Chondrocyte (in vitro differentiated cells): ENCODE measurements at places on chromosomes 2 and 18. TPM values are rescaled to one million over a fixed set of nuclear protein-coding genes. Genes with fewer than 3 reads are reported as not detected.

- no peak for DNase-seq
Observed at GRCh38 chr18:37985126-37985525, 419.5 kb upstream of the CELF4 start.

DNA sequence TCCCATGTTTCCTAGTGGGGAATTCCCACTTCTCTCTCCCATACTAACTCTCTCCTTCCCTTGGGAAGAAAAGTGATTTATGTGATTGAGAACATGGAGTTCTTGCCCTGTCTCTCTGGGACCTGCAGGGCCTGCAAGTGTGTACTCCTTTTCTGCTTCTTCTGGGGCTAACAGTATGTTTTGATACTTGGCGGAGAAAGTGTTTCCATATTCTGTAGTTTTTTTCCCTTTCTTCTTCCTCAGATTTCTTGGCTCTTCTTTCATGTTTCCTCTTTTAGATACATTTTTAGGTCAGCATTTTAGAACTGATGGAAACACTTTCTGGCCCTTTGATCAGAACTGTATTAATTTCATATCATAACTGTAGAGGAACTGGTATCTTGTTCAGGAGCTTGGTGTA lies 352.2 kb downstream of the DLGAP1 start:
- DNase-seq, result no peak

GRCh38 chr2:177694348-177694747 lies 301.8 kb downstream of the AGPS start:
- DNase-seq, result no peak

DNA sequence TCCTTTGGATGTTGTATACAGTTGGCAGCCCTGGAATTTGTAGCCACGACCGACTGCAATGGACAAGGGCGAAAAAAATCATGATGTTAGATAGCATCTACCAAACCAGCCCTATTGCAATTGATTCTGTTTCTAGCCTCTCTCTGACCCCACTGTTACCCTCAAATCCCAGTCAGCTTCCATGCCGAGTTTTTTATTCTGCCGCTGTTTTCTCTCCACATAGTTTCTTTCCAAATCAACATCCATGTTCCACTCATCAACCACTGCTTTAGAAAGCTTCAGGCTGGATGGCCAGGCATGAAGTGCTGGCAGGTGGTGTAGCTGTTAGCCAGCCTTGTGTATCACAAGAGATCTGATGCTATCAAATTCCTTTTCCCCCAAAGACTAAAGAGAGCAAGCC lies 272.8 kb downstream of the FIGN start:
- DNase-seq, result no peak

- DNase-seq, result no peak
Observed at GRCh38 chr2:128753321-128753720, 434.7 kb upstream of the HS6ST1 start.

DNA sequence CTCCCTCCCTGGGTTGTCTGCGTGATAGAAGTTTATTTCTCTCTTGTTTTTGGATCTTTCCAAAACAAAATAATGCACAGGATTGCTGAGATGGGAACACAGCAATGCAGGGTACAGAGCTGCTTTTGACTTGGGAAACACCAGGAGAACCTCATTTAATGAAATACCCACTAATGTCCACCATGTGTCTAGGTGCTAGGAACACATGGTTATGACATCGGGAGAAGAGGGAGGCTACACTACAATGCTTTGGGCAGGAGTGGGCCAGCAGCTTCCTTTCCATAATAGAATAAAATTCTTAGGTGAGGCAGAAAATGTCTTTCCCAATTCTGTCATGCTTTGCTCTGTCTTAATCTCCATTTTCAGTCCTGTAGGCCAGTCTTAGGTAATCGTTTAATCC lies 29.2 kb upstream of the KCNF1 start:
- no peak for DNase-seq

- DNase-seq, result no peak
Observed at GRCh38 chr18:52140986-52141385, 199.0 kb upstream of the DCC start.

- DNase-seq, result no peak
Observed at GRCh38 chr2:241094172-241094571, 7.9 kb downstream of the MTERF4 start.

DNA sequence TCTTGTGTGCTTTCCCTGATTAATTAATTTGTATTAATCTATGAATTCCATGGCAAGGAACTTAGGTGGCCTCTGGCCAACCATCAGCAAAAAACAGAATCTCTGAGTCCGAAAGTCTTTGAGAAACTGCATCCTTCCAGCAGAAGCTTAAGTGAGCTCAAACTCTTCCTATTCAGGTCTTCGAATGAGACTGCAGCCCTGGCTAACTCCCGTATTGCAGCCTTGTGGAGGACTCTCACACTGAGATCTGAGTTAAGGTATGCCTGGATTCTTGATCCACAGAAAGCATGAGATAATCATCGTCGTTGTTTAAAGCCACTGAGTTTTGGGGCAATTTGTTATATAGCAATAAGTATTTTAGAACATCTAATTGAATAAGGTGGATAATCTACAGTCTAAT lies 1143.9 kb upstream of the NXPH2 start:
- DNase-seq, result no peak

GRCh38 chr2:218367415-218368149 lies 10.9 kb downstream of the CATIP start:
- DNase-seq, result no peak

DNA sequence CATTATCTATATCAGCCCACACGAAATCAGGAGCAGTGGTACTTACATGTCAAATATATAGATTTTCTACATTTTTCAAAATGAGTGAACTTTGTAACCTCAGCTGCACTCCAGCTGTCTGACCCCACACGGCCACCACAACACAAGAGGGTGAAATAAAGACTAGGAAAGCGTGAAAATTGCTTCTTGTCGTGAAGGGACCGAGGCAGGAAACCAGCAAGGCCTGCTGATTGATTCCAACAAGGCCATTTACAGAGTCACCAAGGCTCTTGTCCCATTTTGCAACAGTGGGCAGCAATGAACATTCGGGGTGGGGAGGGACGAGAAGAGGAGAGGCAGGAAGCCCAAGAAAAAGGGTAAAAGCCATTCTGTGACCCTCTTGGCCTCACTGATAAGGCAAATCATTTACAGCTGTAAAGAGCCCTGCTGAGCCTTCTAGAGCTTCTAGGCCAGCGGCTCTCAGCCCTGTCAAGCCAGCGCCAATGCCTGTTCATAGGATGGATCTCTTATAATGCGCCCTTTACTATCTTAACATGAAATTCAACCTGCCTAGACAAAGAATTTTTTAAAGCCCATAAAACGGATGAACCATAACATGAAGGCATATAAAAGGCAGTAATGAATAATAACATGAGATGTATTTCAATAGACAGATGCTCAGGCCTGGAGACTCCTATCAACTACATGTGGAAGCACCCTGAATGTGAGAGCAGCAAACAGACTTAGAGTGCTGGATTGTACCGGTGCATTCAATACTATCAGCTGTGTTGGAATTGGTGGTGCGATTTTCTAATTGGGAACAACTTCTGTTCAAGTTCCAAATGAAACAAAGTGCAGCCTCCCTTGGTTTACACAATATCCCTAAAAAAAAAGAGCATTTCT lies 269.0 kb downstream of the CDCA7 start:
- no peak for DNase-seq

DNA sequence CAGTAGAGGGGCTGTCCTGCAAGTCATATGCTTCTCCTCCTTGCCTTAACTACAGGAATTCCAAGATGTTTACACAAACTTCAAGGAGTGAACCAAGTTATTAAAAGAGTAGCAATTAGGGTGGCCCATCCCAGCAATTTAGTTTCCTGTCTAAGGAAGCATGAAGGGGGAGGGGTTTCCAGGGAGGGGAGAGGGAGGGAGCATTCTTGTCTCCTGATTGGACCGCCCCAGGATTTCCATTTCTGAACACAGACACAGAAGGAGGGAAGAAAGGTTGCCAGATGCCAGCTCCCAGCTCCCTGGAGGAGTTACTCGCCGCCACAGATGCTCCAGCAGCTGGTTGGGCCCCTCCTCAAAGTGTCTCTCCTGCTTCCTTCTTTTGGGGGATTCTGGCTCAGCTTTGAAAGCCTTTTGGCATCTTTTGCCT lies 107.6 kb downstream of the TRIB2 start:
- no peak for DNase-seq

GRCh38 chr2:195649629-195650190 lies 7.3 kb upstream of the SLC39A10 start:
- DNase-seq, result no peak

DNA sequence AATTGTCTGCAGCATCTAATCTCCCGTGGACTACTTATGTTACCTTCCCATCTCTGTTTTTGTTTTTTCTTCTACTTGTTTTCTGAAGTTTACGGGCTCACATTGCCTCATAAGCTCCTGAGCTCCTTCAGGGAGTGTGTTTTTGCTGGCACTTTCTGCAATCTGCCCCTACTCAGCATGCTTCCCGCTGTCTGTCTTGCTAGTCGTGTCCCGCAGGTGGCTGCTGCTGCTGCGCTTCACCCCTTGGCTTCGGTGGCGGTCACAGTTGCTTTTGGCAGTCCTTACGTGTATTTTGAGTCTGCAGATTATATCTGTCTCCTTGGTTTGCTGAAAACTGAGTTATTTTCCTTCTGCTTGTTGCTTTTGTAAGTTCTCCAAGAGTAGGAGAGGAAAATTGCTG lies 37.3 kb downstream of the FER1L5 start:
- DNase-seq, result no peak

- no peak for DNase-seq
Observed at GRCh38 chr2:222899413-222900181, 38.8 kb downstream of the ACSL3 start.

DNA sequence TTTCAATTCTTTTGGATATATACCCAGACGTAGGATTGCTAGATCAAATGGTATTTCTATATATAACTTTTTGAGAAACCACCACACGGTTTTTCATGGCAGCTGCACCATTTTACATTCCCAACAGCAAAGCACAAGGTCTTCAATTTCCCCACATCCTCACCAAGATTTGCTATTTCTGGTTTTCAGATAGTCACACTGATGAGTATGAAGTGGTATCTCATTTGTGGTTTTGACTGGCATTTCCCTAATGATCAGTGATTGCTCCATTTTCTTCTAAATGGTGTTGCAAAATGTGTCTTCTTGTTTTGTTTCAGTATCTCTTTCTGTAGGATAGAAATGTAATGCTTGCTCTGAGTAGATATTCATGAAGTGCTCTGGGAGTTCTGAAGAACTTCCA lies 52.0 kb downstream of the ANKRD44 start:
- DNase-seq, result no peak

DNA sequence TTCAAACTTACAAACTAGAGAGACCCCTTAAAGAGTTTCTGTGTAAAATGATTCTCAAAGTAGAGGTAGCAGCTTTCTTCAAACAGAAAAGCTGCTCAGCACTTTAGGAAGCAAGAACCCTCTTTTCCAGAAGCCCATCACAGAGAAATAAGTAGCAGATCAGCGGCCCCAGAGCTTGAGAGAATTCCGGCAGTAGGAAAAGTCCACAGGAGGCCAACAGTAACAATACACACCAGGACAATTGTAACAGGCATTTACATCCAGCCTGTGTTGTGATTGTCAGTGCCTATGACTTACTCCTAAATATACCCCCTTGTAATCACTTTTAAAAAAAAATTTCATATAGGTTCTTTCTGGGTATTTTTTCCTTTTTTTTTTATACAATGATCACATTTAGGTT lies 161.4 kb upstream of the ACVR2A start:
- no peak for DNase-seq

GRCh38 chr18:79708412-79708811 lies 28.8 kb downstream of the CTDP1 start:
- DNase-seq, result no peak

- no peak for DNase-seq
Observed at GRCh38 chr2:63765117-63765516, 76.6 kb upstream of the UGP2 start.

DNA sequence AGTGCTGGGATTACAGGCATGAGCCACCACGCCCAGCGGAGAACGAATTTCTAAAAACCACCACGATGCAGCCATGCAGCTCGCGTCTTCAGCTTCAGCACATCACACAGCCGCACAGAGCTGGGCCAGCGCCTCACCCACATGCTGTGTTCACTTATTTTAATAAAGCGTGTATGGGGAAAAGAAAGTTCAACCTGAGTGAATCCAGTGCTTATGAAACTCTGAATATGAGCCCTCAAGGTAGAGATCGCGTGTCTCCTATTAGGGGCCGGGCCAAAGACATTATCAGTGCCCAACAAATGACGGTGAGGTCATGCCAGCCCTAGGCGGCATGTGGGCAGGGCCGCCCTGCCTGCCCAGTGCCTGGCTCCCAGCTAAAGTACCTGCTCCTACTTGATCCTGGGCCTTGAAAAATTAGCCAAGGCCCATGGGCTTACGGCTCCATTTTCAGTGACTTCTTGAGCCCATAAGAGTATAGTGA lies 44.3 kb downstream of the SPRED2 start:
- DNase-seq, result no peak

SIX3 gene
- total RNA-seq, result not detected in 3 replicates

PLGLB1 gene
- total RNA-seq, result 1.1 to 1.8 TPM (median 1.4 TPM) in 3 replicates

MEIS1 gene
- 1.1 to 18.5 TPM (median 16.9 TPM) in 3 replicates for total RNA-seq

OSR1 gene
- total RNA-seq, result 14.1 to 34.5 TPM (median 32.3 TPM) in 3 replicates

SEC11C gene
- total RNA-seq, result 27.6 to 51.1 TPM (median 32.8 TPM) in 3 replicates

KLHL14 gene
- total RNA-seq, result not detected in 3 replicates

GPR35 gene
- 1.9 to 2.9 TPM (median 2.8 TPM) in 3 replicates for total RNA-seq

CDH20 gene
- not detected in 3 replicates for total RNA-seq

HPCAL1 gene
- total RNA-seq, result 18.7 to 44.0 TPM (median 19.3 TPM) in 3 replicates

CCDC68 gene
- total RNA-seq, result not detected in 3 replicates

GPBAR1 gene
- 0.10 to 0.26 TPM (median 0.22 TPM) in 3 replicates for total RNA-seq
